T-cell (primary cell): ENCODE measurements at places on chromosomes 1 and 21. TPM values are rescaled to one million over a fixed set of nuclear protein-coding genes. Genes with fewer than 3 reads are reported as not detected.

The MLLT11 gene
- total RNA-seq = 3.9 TPM

DNA sequence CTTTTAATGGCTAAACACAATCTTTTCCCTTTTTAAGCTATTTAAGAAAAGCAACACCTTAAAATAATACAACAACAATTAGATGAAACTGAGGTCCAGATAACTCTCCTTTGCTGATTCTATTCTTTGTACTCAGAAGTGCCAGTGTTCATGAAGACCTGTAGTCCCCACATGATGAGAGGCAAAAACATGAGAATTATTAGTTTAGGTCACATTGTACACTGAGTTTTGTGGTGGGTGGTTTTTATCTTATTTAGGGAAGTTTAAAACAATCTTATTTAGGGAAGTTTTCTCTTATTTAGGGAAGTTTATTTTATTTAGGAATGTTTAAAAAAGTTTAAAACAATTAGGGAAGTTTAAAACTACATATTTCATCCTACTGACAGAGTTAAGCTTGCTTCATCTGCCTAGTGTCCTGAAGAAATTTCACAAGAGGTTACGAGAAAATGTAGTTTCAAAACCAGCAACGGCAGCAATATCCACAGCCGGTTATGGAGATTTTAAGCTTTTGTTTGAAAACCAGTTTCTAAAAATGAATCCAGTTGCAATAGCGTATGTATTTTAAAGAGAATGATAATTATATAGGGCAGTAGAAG lies 7.8 kb upstream of the OR14I1 start:
- H3K36me3 ChIP-seq = no peaks in the 10 kb centered on the region
- peaks cover 17% of the 10 kb centered on the region for H3K27me3 ChIP-seq
- no peaks in the 10 kb centered on the region for H3K4me1 ChIP-seq
- DNase-seq = no peak
- no peak overlapping the region for H3K4me3 ChIP-seq

DNA sequence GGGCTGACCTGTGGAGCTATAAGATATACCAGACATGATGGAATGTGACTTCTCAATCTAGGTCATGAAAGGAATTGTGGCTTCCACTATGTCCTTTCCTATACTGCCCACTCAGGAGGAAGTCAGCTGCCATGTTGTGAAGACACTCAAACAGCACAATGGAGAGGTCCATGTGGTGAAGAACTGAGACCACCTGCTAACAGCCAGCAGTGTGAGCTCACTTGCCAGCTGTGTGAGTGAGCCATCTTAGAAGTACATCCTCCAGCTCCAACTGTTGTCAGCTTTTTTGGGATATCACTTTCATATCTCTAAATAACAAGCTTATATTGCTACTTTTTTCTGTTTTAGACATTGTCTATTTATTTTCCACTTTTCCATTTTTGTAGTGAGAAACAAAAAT lies 29.7 kb downstream of the OLFML3 start:
- DNase-seq = no peak
- H3K4me3 ChIP-seq = no peak overlapping the region
- no peaks in the 10 kb centered on the region for H3K27me3 ChIP-seq
- no peak overlapping the region for H3K27ac ChIP-seq
- H3K4me1 ChIP-seq = no peaks in the 10 kb centered on the region

DNA sequence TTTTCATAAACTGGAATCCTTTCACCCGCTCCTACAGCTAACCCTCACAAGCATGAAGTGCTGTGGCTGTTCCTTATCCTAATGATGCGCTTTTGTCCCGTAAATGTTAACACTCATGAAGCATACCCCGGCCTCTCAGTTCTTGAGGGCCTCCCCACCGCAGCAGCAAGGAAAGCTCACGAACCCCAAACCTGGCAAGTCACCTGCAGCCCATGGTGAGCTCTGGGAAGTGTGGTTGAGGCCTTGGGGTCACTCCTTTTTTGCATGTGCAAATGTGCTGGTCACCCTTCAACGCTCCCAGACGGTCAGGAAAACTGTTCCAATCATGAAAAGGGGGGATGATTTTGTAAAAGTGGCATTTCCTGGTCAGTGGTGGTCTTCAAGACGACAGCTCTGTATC lies 124.6 kb downstream of the PRDM2 start:
- H3K27ac ChIP-seq = no peak overlapping the region
- no peaks in the 10 kb centered on the region for H3K4me1 ChIP-seq
- no peak for DNase-seq
- peaks cover 17% of the 10 kb centered on the region for H3K36me3 ChIP-seq
- H3K27me3 ChIP-seq = no peaks in the 10 kb centered on the region

DNA sequence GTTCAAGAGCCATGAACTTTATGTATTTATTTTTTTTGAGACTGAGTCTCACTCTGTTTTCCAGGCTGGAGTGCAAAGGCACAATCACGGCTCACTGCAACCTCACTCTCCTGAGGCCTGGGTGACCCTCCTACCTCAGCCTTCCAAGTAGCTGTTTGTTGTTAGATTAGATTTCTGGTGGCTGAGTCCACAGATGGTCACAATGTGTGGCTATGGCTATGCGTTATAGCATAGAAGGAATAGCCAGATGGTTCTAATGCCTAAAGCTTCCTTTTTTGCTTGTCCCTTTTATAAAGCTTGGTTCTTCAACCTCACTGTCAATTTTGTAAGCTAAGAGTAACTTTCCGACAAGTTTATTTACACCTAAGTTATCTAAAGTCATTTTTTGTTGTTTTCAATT lies 62.3 kb upstream of the FMN2 start:
- H3K4me3 ChIP-seq = no peak overlapping the region
- no peak overlapping the region for H3K27ac ChIP-seq
- no peaks in the 10 kb centered on the region for H3K36me3 ChIP-seq
- H3K4me1 ChIP-seq = no peaks in the 10 kb centered on the region

The GABRD gene
- total RNA-seq = 1.1 TPM

GRCh38 chr1:117681093-117681900 lies 75.4 kb downstream of the TENT5C start:
- no peaks in the 10 kb centered on the region for H3K36me3 ChIP-seq
- no peak overlapping the region for H3K27ac ChIP-seq
- H3K4me1 ChIP-seq = no peaks in the 10 kb centered on the region
- H3K27me3 ChIP-seq = no peaks in the 10 kb centered on the region

DNA sequence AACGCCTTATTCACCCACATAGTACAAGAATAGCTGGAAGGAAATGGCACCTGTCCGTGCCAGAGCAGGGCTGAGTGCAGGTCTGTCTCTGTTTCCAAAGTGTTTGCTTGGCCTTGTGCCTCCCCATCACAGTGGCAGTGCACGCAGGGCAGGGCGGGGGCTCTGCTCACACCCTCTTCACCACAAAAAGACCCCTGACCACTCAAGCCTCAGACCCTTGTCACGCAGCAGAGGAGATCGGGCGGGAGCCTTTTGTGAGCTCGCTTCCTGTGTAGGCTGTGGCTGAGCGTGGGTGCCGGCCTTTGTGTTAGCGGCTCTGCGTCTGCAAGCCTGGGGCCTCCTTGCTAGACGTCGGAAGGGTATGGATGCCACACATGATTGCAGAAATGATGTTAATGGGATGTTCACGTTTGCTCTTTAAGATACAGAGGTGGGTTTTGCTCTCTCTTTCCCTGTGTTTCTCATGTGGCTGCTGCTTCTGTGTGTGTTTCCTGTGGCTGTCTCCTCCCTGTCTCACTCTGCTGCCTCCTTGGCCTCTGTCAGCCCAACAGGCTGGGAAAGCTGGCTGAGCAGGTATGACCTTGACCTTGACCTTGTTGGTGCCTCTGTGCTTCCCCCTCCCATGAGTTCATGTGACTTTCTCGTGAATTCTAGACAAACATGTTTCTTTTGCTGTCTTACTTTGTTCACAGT lies 45.4 kb downstream of the S100B start:
- peak; percentile 43 for DNase-seq
- H3K4me1 ChIP-seq = peaks cover 87% of the 10 kb centered on the region
- H3K27me3 ChIP-seq = no peaks in the 10 kb centered on the region

DNA sequence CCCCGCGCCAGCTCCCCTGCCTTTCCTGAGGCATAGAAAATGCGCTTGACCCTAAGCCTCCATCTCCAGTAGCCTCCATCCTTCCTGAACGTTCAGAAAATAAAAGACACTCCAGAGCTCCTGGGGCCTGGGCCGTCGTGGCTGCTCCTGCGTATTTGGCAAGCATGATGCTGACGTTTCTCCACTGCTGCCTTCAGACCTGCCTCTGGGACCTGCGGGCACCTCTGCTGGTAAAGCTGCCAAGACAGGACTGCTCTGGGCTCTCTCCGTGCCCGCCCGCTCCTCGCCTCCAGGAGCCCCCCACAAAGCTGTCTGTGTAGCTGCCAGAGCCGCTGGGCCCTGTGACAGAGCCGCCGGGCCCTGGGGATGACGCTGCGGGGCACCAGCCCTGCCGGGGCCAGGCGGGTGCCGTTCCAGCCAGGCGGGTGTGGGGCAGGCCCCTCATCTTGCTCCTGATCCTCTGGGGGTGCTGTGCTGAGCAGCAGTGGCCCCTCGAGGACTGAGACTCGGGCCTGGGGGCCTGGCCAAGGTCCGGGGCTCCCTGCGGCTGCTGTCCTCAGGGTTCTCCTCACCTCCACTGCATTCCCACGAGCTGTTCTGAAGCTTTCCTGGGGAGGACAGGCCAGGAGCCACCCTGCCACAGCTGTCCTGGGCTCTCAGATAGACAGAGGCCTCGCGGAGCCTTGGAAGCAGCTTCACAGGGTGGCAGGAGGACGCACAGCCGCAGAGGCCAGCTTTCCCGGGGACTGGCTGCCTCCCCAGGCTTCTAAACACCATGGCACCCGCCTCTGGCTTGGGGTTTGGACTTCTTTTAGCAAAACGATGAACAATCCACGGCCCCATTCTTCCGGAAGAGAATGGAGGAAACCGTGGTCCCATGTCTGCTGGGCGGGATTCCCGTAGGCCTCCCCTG lies 48.1 kb downstream of the MORN1 start:
- H3K27ac ChIP-seq = no peak overlapping the region
- no peak overlapping the region for H3K4me3 ChIP-seq

DNA sequence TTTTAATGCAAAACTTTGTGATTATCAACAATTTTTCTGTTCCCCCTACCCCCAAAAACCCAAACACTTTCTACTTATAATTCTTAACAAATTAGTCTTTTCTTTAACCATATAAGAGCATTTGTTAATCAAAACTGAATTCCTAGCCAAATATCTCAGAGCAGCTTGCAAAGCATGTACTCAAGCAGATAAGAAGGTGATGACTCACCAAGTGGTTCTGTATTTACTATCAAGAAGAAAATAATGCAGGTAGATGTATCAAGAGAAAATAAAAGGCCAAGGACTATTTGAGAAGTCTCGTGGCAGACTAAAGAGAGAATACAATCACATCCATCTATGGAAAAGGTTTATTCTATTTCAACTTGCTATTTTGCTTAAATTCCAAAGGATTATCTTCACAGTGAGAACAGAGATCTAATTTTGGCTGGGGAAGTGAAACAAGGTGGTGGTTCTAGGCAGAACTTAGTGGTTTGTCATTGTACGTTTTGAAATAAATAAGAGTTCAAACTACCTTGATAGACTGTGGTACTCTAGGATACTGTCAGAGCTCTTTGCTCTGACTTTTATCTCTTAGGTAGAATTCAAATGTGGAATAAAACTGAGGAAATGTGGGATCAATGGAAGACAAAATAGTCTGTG lies 94.7 kb upstream of the NRIP1 start:
- no peak overlapping the region for H3K4me3 ChIP-seq
- no peaks in the 10 kb centered on the region for H3K36me3 ChIP-seq
- H3K4me1 ChIP-seq = no peaks in the 10 kb centered on the region
- DNase-seq = no peak

DNA sequence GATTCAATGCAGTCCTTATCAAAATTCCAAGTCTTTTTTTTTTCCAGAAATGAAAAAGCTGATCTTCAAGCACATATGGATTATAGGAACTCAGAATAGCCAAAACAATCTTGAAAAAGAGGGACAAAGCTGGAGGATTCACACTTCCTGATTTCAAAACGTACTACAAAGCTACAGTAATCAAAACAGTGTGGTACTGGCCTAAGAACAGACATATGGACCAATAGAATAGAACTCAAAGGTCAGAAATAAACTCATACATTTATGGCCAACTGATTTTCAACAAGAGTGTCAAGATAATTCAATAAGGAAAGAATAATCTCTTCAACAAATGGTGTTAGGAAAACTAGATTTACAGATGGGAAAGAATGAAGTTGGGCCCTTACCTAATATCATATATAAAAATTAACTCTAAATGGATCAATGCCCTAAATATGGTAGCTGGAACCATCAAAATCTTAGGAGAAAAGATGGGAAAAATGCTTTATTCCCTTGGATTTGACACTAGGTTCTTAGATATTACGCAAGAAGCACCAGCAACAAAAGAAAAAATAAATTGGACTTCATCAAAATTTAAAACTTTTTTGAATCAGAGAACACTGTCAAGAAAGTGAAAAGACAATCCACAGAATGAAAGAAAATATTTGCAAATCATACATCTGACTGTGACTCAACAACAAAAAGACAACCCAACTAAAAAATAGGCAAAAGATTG lies 4.0 kb upstream of the KRTAP10-12 start:
- DNase-seq = no peak
- no peaks in the 10 kb centered on the region for H3K27me3 ChIP-seq
- no peaks in the 10 kb centered on the region for H3K4me1 ChIP-seq
- no peaks in the 10 kb centered on the region for H3K36me3 ChIP-seq
- H3K4me3 ChIP-seq = no peak overlapping the region

The TIE1 gene
- total RNA-seq = 0.35 TPM

DNA sequence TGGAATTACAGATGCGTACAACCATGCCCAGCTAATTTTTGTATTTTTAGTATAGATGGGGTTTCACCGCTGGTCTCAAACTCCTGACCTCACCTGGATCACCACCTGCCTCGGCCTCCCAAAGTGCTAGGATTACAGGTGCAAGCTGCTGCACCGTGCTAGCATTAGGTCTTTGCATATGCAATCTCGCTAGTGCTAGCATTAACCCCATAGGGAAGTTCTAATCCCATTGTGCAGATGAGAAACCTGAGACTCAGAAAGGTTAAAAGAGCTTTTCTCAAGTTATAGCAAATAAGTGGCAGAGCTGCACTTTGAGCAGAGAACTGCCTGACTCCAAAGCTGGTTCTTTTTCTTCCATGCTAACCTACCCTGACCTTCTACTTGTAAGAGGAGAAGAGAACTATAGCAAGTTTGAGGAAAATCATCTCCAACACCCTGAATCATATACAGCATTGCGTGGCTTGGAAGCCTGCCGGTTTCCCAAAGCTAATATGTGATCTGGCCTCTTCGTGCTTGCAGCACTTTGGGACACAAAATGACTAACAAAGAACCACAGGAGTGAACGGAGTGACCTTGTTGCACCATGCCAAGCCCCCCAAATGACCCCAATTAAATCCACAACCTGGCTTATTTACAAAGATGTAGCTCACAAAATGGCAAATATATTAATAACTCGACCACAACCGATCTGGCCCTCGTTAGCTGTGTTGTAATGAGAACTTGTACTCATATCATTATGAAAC lies 185.1 kb downstream of the TM2D1 start:
- H3K4me3 ChIP-seq = no peak overlapping the region
- no peaks in the 10 kb centered on the region for H3K27me3 ChIP-seq
- DNase-seq = no peak
- no peaks in the 10 kb centered on the region for H3K4me1 ChIP-seq

GRCh38 chr1:240152611-240153297 lies 61.1 kb downstream of the FMN2 start:
- H3K27me3 ChIP-seq = no peaks in the 10 kb centered on the region
- DNase-seq = no peak
- H3K4me1 ChIP-seq = no peaks in the 10 kb centered on the region
- H3K4me3 ChIP-seq = no peak overlapping the region
- H3K36me3 ChIP-seq = no peaks in the 10 kb centered on the region
